NCI-H748 treated with DMSO at 0.1 percent for 48 hours (cell line): ENCODE measurements at places on chromosomes 12 and 14.

GRCh38 chr12:12874029-12874428 is 17.3 kb upstream of the GPRC5A start:
- DNase-seq: no peak

GRCh38 chr12:12992418-12993130 is 7.5 kb downstream of the HEBP1 start:
- no peak for DNase-seq

DNA sequence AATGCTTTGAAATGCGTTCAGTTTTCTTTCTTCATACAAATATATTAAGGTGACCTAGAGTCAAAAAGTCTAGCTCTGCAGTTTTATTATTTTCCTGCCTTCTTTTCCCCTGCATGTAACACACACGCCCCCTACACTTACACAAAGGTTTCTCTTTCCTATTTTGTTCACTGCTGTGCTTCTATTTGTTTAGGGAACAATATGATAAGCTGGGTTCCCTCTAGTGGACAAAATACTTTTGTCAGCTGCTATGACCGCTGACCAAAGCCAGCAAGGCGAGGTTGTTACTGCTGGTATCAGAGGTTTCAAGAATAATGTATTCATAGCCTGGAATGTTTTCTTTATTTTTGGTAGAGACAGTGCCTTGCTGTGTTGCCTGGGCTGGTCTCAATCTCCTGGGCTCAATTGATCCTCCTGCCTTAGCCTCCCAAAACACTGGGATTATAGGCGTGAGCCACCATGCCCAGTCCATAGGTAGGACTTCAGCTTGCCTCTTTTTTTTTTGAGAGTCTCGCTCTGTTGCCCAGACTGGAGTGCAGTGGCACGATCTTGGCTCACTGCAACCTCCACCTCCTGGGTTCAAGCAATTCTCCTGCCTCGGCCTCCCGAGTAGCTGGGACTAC is 33.4 kb downstream of the FNTB start:
- peak; percentile 69 for DNase-seq

DNA sequence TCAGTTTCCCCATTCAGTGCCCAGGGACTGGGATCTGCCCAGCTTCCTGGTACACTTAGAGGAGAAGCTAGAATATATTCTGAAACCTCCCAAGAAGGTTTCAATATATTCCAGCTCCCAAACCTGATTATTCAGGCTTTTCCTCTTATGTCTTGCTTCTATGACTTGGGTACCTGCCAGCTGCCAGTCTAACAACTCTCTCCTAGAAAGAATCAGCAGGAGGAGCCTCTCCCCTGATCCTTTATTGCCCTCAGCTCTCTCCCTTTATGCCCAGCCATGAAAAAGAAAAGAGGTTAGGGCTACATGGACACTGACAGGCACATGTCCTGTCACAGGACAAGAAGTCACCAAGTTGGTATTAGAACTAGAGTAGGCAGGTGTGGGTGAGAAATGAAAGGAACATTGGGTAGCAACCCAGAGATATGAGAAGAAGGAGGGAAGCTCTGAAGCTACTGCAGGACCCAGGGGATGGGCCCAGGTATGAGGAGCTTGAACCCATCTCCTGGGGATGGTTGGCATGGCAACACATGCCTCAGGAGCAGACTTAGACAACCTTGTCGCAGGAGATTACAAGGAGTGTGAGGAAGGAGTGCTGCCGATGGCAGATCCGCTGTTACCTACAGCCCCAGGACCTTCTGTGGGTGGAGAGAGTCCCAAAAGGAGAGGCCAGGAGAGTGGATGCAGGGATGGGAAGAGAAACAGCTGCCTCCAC is 2.0 kb upstream of the CACNB3 start:
- no peak for DNase-seq

DNA sequence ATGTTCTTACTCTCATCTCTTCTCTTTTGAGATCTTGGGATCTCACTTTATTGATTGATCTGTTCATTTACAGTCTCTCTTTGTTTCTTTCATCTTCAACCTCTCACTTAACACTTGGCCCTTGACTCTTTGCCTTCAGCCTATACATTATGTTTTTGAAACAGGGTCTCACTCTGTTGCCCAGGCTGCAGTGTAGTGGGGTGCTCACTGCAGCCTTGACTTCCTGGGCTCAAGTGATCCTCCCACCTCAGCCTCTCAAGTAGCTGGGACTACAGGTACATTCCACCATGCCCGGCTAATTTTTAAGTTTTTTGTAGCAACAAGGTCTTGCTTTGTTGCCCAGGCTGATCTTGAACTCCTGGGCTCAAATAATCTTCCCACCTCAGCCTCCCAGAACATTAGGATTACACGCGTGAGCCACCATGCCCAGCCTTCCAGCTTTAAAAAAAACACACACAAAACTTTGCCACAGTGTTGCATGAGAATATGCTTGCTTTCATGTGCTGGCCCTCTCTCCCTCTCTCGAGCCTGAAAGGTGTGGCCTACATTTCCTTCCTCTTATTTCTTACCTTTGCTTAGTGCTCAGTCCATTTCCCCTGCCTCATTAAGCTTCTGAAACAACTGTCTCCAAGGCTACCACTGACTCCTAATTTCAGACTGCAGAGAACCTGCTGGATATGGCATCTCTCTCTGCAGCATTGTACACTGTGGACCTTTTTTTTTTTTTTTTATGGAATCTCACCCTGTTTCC is 9.9 kb downstream of the DIP2B start:
- no peak for DNase-seq

DNA sequence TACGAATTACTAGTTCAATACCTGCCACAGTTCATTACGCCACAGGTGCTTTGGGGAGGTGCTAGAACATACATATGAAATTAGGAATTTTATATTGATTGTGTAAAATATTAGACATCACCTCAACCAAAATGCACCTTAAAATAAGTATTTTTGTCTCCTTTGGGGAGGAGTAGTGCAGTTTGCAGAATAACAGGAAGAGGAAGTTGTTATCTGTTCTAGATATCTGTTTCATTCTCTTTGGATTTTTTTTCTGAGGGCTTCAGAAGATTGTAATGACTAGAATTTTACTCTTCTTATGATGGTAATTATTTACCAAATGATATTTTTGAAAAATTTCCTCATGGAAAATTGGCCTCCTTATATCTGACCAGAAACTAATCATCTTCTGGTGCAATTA is 9.9 kb upstream of the GYS2 start:
- no peak for DNase-seq

GRCh38 chr12:1984759-1985158 is 19.5 kb downstream of the DCP1B start:
- no peak for DNase-seq

DNA sequence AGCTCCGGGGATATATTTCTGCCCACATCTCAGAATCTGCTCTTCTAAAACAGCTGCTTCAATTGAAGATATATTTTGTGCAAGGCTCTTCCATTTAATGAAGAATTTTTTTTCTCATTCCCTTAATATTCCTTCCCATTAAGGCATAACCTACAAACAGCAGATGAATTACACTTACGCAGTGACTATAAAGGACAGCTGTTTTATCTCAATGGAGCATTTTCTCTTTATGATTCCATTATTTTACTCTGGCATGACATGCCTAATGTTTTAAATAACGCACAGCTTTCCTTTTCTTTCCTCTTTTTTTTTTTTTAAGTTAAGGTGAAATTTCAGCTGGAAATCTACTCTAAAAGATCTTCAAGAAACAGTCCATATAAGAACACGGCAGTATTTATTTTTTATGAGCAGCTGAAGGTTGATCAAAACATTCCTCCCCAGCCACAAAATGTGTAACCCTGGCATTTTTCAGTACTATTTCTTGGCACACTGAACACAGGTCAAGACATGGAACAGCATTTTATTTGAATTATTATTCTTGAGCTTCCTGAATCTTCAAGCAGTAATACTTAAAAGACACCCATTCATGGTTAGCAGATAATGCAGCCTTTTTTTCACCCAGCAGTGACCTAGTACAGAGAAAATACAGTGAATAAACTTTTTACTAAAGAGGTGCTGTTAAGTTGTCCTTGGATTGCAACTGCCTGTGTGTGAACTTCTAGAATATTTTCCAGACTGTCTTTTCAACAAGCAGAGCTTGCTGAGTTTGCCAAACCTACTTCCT is 118.1 kb upstream of the FOXN3 start:
- DNase-seq: no peak

- DNase-seq: no peak
Observed at GRCh38 chr14:96235426-96235825, 20.6 kb upstream of the BDKRB1 start.

GRCh38 chr14:77659831-77660230 is 43.4 kb upstream of the SPTLC2 start:
- DNase-seq: no peak

- no peak for DNase-seq
Observed at GRCh38 chr14:50744231-50744630, 76.1 kb upstream of the SAV1 start.

DNA sequence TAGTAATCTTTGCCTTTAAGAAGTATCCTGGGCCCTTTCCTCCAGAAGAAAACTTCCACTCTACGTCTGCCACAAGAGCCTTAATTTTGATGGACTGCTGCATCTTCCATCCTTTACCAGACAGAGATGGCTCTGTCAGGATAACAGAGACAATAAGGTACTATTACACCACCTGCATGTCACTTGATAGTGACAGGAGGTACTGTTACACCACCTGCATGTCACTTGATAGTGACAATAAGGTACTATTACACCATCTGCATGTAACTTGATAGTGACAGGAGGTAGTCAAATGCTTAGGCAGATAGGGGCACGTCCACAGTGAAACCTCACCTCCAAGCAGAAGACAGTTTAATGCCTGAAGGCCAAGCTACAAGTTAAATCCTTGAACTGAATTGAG is 13.9 kb downstream of the OR6C74 start:
- peak; percentile 51 for DNase-seq

DNA sequence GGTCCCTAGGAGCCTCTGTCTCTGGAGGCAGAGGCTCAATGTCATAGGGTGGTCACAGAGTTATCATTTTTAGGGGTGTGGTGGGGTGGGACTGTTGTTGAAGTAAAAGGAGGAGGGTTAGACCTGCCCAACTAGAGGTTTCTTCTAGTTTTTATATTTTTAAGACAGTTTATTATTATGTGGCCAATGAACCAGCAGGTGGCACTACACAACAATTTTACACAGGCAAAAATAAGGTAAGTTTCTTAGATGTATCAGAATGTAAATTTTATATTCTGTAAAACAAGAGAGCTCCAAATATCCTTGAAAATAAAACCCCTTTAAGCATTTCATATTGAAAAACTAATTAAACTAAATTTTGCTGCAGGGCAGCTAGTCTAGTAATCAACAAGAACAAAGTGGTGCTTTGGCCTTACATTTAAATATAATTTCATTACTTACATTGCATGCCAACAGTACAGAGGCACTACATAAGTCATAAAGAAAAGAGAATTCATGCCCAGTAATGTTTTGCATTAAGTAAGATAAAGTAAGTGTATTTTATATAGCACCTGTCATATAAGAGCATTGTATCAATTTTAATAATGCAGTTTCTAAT is 22.2 kb upstream of the OVCH1 start:
- no peak for DNase-seq

DNA sequence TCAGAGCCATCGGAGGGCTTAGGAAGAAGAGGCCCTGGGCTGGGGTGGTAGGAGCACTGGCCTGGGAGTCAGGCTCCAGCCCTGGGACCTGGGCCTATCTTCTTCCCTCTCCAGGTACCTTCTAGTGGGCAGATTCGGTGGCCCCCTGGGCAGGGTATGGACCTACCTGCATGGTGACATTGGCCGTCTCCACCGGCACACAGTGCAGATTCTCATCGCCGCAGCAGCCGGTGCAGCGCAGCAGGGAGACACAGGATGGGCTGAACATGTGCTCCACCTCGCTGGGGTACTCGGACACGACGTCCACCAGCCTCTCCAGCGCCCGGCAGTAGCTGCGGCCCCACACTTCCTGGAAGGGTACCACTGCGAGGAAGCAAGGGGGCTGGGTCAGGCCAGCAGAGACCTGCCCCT is 6.2 kb downstream of the PGF start:
- no peak for DNase-seq

- no peak for DNase-seq
Observed at GRCh38 chr12:102633981-102634605, 153.7 kb upstream of the IGF1 start.

DNA sequence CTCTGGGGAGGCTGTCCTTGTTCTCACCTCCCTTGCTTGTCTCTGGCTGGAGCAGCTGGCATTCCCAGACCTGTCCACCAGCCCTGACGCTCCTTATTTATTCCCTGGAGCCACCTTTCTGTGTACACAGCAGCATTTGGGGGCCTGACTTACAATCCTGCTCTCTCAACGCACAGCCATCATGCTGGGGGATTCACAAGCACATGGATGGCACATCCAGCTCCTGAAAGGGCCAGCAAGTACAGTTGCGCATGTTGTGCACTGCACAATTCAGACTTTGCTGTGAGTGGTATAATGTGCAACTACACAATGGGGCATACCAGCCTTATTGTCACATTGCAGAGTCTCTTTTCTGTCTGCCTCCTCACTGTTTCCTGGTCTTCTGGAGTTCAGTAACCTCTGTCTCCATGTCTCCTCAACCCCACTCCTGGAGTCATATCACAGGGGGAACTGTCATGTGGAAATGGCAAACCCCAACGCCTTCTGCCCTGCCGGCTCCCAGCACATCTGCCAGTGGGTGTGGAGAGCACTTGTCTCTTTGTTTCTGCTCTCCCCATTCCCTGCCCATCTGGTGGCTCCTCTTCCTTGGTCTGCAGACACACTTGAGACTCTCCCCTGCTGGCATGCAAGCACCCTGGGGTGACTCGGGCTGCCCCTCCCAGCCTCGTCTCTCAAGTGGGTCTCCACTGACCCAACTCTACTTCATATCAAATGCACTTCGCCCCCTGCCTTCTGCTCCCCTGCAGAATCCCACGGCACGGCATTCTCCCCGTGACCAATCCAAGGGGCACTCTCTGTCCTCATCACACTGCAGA is 41.2 kb upstream of the MEG3 start:
- no peak for DNase-seq

- no peak for DNase-seq
Observed at GRCh38 chr12:65822732-65823512, 1.4 kb upstream of the HMGA2 start.

DNA sequence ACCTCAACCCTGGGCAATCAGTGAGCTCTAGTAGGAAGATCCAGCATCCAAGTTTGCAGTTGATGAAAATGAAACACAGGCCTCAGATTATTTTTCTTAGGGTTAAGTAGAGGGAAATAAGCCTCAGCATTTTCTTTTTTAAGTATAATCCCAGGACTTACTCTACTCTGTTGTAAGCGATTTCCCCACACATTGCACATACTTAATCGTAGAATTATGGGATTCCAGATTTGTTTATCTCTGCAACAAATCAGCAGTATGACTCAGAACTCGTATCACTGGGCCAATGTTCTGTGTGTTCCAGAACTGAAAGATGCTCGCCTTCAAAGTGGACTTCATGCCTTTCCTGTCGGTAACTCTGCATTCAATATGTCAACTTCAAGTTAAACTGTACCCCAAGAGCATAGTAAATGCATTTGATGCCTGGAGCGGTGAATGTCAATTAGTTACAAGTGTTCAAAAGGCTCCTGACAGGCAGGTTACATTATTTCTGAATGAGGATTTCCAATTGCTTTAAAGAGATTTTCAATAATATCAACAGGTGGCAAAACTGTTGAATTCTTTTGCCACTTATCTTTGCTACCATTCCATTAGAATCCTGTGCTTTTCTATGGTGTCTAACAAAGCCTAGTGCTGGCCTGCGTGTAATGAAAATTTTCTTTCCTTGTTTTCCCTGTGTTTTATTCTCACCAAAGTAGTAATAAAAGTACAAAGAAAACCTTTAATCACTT is 323.8 kb upstream of the SYT1 start:
- no peak for DNase-seq

GRCh38 chr14:50062438-50063085 is 53.8 kb downstream of the VCPKMT start:
- DNase-seq: no peak

GRCh38 chr14:25049568-25050268 is at the start of gene STXBP6:
TSS of gene STXBP6 (minus strand) at chr14:25050147. CDS start at chr14:24974818, 75,329 bp downstream.
- DNase-seq: peak; percentile 32

GRCh38 chr12:24427776-24428175 is 478.3 kb upstream of the SOX5 start:
- no peak for DNase-seq
